Activated T-cell treated with anti-CD3 and anti-CD28 coated beads for 24 hours (primary cell): ENCODE measurements at places on chromosomes 16 and 17.
A peak's percentile ranks its signal among the peaks of the same experiment; 100 is the strongest.

GRCh38 chr16:80123189-80123588 is 417.6 kb upstream of the DYNLRB2 start:
- DNase-seq: no peak

DNA sequence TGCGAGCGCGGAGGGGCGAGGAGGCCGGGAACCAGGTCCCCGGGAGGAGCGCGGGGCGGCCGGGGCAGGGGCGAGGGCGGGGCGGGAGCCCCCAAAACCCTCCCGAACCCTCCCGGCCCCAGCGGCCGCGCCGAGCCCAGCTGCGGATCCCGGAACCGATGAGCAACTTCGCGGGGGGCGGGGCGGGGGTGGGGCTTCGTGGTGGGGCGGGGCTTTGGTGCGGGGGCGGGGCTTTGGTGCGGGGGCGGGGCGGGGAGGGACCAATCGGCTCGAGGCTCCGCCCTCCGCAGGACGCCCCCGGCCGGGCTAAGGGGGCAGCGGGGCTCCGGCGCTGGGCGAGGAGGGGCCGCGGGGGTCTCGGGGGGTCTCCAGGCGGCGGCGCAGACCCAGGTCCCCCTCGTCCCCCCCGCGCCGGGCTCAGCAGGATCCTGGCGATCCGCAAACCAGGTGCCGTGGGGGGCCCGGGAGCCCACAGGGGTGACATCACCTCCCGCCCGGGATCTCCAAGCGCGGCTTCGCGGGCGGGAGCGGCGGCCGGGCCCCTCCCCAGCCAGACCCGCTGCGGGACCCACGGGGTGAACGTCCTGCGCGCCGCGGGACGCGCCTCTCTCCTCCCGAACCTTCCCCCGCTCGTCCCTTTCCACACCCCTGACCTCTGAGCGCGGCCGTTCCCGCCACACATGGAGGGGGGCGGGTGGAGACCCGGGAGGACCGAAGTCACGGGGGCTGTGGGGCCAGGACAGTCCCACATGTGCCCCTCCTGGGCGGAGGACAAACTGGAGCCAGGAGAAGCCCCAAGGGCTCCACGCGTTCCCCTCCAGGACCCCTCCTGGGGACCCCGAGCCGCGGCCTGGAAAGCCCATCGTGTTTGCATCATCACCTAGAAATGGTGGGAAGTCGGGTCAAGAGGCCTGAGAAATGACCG is at the start of gene ABR:
ABR (minus strand) TSS at position 164 of the 925 bp plus-strand sequence. CDS start 254 bp downstream, outside the sequence.
- DNase-seq: no peak

- no peak for DNase-seq
Measured at GRCh38 chr16:79042141-79042540, 558.4 kb downstream of the MAF start.

- no peak for DNase-seq
Measured at GRCh38 chr16:50652836-50653425, 28.2 kb downstream of the SNX20 start.

DNA sequence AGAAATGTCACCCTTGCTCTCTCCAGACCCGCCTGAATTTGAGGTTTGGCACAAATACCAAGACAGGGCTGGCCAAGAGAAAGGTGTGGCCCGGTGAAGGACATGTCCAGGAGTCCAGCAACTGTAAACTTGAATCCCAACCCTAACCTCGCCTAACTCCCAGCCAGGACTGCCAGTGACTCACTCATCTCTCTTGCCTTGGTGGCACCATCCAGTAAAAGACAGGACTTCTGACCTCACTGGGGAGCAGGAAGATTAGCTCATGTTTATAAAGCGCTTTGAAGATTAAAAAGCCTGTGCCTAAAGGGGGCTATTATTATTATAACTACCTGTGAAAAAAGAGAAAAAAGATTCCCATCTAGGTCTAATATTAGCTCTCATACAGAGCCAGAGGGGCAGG is 335.3 kb downstream of the SOX9 start:
- DNase-seq: no peak

DNA sequence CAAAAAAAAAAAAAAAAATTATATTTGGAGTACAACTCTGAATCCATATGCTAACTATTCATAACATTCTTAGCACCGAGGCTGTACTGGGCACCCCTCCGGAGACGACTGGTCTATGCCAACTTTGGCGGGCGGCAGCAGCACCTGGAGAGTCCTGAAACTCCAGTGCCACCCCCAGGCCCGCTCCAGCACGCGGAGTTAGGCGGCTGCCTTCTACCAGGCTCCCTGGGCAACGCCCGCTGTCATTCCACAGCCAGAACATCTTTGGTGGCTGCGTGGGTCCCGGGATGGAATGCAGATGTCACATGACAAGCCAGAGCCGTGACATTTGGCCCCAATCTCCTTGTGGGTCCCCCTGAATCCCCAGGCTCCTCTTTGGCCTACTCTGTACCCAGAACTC is 6.2 kb downstream of the TIMP2 start:
- DNase-seq: no peak

DNA sequence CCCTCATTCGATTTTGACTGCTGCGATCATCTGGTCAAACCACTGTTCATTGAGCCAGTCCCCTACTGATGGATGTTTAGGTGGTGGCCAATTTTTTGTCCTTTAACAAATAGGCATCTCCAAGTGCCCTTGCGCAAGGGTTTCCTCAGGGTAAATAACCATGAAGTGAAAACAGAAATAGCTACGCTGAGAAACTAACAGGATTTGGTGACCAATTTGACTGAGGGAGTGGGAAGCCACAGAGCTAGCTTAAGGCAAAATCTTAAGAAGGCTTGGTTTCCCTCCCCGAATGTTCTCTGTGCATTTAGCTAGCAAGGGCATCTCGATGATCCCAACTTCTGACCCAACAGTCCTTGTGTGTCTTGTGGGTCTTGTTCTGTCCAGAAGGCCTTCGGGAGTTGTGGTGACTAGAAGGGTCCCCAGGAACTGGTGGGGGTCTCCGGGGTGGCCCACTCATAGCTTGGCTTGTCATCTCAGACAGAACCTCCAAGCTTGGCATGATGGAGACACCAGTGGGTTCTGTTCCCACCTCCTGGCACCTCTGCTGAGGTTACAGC is 117.2 kb downstream of the SOCS1 start:
- DNase-seq: no peak

DNA sequence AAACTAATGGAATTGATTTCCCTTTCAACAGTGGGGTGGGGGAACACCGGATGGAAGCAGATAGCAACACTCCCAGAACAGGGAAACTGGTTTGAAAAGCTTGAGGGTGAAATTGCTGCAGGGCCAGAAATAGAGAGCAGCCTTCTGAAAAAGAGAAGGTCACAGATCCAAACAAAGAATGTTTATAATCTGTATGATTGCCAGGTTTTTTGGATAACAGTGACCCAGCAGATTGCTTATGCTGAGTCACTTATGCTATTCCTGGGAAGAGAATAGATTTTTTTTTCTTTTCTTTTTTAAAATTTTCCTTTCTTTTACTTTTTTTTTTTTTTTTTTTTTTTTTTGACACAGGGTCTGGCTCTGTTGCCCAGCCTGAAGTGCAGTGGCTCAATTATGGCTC is 641.3 kb downstream of the KCNJ2 start:
- DNase-seq: no peak

DNA sequence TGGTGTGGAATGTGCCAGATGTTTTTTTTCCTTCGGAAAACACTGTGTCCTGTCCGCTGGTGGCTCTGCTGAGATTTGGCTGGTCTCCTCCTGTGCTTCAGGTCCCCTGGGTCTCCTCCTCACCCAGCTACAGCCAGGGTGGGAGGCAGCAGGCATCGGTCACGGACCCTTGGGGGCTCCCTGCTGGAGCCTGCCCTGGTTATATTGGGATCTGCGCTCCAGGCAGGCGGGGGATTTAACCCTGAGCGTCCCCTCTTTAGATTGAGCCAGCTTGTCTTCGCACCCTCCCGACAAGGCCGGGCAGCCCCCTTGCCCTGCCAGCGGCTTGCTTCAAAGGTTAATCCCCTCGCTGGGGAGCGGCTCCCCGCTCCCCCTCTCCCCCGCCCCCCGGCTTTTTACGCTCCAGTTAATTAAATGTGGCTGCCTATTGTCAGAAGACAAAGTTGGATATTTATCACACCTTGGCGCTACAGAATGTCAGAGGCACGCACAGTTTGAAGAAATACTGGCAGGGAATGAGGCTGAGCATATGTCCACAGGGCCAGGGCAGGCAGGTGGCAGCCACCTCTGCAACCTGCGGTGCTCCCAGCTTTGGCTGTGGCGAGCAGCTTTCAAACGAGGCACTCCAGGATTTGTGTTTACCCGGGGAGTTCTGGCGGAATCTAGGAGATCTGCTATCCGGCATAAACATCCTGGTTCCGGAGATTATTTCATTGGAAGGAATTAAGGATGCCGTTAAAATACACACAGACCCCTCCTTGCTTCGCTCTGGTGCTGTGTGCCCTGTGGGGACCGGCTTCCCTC is 38.2 kb upstream of the GSE1 start:
- DNase-seq: no peak

- DNase-seq: no peak
Measured at GRCh38 chr16:1533443-1533951, at the start of gene TMEM204. TSS of gene TMEM204 (plus strand) at chr16:1533666. CDS start at chr16:1534276, 610 bp downstream.

DNA sequence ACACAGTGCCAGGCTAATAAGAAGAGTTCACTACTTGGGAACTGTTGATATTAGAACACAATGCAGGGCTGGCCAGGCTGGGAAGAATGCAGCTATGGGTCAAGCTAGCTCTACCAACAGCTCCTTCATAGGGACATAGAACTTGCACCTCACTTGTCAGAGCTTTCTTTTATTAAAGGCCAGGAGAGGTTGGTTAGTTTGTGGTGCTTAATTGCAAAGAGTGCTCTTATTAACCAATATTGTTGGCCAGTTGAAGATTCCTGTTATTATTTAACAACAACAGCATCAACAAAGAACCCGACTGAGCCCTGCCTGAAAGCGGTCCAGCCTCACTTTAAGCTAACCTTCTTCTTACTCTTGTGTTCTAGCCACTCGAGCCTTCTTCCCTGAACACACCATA is 43.4 kb upstream of the ANKFN1 start:
- no peak for DNase-seq

- DNase-seq: no peak
Measured at GRCh38 chr17:17897442-17897841, 60.7 kb upstream of the SREBF1 start.

GRCh38 chr16:63363738-63364137 is 1327.5 kb upstream of the CDH8 start:
- no peak for DNase-seq

GRCh38 chr17:49388290-49388640 is 26.2 kb upstream of the ZNF652 start:
- no peak for DNase-seq

DNA sequence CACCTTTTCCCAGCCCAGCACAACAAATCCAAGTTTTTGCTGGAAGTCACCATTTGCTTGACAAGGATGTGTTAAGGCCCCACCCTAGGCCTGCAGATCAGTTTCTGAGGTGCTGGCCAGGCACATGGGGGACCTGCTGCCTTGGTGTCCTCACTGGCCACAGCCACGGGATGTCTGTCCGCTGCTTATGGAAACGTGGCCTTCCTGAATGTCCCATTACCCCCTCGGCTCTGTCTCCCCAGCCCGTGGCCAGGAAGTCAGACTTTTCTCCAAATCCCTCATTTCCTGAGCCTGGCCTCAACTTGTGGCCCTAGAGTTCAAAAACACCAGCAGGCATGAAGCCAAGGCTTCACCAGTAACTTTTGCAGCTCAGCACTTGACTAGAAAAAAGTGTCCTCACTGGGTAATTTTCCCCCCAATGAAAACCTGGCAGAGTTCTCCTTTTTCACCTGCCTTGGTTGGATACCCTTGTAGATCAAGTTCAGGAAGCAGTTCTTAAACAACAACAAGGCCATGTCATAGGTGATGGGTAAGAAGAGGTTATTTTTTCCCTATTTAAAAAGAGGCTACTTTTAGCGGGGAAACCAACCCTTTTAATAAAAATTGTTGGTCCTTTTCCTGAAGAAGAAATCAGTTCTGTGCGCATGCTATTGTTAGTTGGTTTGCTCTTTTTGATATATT is 80.8 kb downstream of the SOCS1 start:
- DNase-seq: no peak

DNA sequence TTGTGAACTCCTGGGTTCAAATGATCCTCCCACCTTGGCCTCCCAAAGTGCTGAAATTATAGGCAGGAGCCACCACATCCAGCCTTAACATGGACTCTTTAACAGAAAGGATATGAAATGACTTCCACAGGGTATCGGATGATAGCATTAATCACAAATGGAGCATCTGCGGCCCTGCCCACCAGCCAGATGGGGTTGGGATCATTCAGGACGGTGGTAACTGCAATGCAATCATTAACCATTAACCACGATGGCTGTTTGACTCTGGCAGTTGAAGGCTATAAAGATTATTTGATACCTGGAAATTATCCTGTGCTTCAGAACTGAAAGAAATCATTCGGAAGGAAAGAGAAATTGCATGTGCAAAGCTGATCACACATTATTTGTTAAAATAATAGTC is 5.3 kb upstream of the CHST5 start:
- no peak for DNase-seq

GRCh38 chr16:30816769-30817168 is 29.8 kb upstream of the ZNF629 start:
- DNase-seq: no peak

GRCh38 chr17:50459756-50460155 is 8.9 kb downstream of the CHAD start:
- no peak for DNase-seq

DNA sequence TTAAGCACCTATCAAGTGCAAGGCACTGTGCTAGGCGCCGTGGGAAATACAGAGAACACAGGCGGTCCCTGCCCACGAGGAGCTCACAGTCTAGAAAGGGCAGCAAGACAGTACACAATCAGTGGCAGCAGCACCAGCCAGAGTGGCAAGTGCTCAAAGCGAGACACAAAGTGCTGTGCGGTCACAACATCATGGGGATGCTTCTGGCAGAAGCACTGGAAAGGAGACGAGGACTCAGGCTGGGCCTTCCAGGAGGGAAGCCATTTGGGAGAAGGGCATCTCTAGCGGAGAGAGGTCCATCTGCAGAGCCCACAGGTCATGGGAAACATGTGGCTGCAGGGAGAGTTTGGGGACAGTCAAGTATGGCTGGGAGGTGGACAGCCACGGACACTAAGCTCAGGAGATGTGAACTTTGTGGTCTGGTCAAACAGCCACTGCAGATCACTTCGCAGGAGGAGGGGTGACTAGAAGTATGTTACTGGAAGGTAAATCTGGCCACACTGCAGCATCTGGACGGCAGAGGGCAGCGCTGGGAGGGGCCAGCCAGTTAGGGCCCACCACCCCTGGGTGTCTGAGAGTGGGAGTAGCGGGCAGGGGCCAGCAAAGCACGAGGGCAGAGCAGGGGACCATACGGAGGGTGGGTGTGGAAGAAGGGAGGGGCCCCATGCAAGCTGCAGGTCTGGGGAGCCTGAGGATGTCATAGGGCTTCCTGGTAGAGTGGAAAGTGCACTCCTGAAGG is 71.1 kb downstream of the N4BP1 start:
- DNase-seq: no peak

GRCh38 chr17:39094607-39095308 is 56.7 kb downstream of the PLXDC1 start:
- peak; percentile 11 for DNase-seq

GRCh38 chr17:51491416-51491815 is 231.1 kb downstream of the UTP18 start:
- DNase-seq: no peak

GRCh38 chr17:56939869-56940484 is 20.9 kb downstream of the COIL start:
- no peak for DNase-seq

DNA sequence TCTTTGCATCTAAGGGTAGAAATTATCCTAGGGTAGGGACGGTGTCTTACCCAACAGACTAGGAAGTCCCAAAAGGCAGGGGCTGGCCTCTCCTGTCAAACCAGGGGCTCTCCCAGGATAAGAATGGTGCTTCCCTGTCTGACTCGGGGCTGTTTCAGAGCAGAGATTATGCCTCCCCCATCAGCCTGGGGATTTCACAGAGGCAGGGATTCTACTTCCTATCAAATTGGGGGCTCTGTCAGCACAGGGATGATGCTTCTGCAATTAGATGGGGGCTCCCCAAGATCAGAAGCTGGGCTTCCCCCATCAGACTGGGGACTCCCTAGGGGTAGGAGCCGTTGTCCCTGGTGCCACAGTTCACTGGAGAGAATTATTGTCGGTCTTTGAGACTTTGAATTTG is 2.3 kb downstream of the NXPH3 start:
- DNase-seq: no peak
